Vagina (tissue), 2 donors: ENCODE measurements at places on chromosomes 1 and 21. TPM values are rescaled to one million over a fixed set of nuclear protein-coding genes. Genes with fewer than 3 reads are reported as not detected.

RGS13 gene
- 0.98 TPM for total RNA-seq

IPO13 gene
- total RNA-seq: 34.6 TPM

DMBX1 gene
- total RNA-seq: 0.25 TPM

SLFNL1 gene
- total RNA-seq: 1.2 TPM

AUNIP gene
- total RNA-seq: 1.5 TPM

TCEA3 gene
- 26.5 TPM for total RNA-seq

PDZK1IP1 gene
- 55.2 TPM for total RNA-seq

LCE1A gene
- not detected for total RNA-seq

DNA sequence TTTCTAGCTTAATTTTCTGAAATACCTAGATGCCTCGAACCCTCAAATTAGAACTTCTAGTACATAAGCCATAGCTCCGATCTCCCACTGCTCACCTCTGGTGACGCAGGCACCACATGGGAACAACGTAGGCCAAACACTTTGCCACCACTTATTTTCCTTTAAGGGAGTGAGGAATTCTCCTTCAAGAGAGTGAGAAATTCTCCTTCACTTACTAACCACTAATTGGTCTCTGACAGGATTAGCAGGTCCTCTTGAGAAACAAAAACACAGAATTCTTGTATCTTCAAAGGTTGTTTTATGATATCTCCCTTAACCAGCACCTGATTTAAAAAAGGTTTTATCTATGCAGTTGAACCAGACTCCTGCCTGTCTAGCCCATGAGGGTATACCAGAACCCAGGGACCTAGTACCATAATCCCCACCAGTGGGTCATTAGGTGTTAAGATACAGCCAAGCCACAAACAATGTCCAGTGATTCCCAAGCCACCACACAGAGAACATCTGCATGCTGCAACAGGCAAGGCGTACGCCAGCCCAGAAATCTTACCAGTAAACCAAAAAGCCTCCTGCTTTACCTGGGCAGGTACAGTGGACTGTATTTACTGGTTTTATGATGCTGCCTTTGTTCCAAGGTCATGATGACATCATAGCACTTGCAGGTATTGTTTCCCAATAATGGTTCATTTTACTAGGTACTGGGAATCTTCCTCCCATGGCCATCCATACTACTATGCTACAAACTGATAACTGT lies 20.3 kb upstream of the CXADR start:
- no peaks in the 10 kb centered on the region for H3K27me3 ChIP-seq
- H3K36me3 ChIP-seq: no peaks in the 10 kb centered on the region
- H3K4me1 ChIP-seq: no peaks in the 10 kb centered on the region
- peak overlapping the region; percentile 15 for H3K27ac ChIP-seq
- no peak for DNase-seq

DNA sequence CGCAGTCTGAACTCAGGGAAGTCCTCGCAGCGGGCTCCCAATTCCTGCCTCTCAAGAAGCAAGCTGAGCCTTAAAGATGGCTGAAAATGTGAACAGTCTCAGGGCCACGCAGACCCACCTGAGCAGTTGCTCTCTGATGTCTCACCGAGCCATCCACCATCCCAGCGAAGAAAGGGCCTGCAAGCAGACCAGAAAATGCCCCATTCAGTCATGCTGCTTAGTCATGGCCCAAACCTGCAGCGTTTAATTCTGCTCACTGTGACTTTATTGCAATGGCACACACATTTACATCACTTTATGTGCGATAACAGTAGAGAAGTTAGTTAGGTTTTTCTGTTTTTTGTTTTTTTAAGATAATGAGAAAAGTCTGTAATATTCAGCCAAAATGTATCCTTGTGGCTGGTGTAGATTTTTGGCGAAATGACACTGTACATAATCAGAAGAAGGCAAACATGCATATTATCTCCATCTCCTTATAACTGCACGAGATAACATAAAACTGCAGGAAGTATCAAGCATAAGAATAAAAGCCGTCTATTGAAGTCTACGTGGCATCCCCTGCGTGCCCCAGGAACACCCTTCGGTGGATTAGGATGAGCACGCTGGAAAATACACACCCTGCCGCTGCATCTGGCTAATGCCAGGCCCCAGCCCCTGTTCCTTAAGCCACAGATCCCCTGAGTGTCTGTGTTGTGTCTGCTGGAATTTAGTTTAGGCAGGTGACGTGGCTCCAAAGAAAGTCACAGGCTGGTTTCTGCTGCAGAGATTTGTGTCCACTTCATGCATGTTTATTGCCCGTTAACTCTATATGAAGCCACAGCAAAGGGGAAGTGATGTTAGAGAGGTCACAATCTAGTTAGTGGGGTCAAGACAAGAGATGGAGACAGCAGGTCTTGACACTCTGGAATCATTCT lies 119.8 kb upstream of the IRF2BP2 start:
- H3K36me3 ChIP-seq: no peaks in the 10 kb centered on the region
- DNase-seq: no peak
- H3K27ac ChIP-seq: no peak overlapping the region
- H3K4me3 ChIP-seq: no peak overlapping the region
- no peaks in the 10 kb centered on the region for H3K27me3 ChIP-seq

DNA sequence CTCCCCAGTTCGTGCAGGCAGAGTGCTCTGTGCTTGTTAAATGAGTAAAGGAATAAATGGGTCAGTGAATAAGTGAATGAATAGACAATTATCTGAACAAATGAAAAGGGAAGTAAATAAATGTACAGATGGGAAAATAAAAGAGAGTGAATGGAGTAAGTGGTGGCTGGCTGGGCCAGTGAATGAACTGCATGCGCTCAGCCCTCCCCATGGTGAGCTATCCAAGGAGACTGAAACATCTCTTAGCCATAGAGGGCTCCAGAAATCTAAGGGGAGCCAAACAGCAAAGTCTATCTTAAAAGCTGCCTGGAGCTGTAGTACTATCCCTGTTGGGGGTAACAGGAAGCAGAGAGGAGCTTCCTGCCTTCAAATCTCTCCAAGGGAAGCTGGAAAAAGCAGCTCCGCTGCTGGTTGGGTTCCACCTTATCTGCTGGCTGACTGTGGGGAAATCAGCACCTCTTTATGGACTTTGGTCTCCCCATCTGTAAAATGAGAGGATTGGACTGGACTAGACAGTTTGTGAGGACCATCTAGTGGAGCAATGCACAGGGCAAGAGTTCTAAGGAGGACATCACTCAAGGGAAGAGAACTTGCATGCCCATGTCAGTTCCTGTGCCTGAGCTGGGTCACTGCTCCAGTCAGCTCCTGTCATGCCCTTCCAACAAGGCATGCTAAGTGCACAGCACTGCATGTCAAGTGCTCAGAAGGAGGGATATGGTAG lies 77.9 kb downstream of the TRABD2B start:
- no peak overlapping the region for H3K4me3 ChIP-seq
- H3K36me3 ChIP-seq: no peaks in the 10 kb centered on the region
- DNase-seq: no peak
- no peak overlapping the region for H3K27ac ChIP-seq
- H3K27me3 ChIP-seq: no peaks in the 10 kb centered on the region

DNA sequence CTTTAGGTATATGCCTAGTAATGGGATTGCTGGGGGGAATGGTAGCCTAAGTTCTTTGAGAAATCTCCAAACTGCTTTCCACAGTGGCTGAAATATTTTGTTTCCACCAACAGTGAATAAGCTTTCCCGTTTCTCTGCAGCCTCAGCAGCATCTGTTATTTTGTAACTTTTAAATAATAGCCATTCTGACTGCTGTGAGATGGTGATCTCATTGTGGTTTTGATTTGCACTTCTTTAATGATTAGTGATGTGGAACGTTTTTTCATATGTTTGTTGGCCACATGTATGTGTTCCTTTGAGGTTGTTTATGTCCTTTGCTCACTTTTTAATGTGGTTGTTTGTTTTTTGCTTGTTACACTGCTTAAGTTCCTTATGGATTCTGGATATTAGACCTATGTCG lies 237.4 kb downstream of the CENPF start:
- H3K36me3 ChIP-seq: no peaks in the 10 kb centered on the region
- no peak overlapping the region for H3K27ac ChIP-seq
- no peak overlapping the region for H3K4me3 ChIP-seq
- H3K4me1 ChIP-seq: no peaks in the 10 kb centered on the region
- DNase-seq: no peak
- no peaks in the 10 kb centered on the region for H3K27me3 ChIP-seq

DNA sequence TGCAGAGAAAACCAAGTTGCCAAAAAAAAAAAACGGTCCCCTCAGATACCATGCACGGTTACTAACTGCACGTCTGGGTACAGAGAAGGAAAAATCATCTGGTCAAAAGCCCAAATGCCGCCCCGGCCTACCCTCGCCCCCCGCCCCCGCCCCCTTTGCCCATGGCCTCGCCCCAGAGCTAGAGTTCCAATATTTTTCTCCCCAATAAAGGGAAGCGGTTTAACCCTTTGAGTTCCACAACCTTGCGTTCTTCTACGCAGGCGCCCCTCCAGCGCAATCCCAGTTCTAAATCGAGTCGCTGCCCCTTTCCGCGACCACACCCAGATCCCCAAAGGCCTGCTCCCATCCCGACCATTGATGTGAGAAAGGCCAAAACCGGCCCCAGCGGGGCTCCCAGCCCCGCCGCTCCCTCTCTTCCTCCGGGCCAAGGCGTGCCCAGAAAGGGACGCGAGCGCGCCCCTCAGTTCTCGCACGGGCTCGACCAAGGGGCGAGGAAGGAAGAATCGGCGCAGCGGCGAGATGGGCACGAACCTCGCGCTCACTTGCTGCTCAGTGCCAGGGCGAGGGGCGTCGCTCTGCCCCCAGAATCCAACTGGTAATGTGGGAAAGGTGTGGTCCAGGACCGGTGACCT lies 797 bp downstream of the WDR47 start:
- H3K36me3 ChIP-seq: no peaks in the 10 kb centered on the region
- peaks cover 26% of the 10 kb centered on the region for H3K4me1 ChIP-seq
- H3K4me3 ChIP-seq: peak overlapping the region; percentile 96
- no peaks in the 10 kb centered on the region for H3K27me3 ChIP-seq
- no peak for DNase-seq

DNA sequence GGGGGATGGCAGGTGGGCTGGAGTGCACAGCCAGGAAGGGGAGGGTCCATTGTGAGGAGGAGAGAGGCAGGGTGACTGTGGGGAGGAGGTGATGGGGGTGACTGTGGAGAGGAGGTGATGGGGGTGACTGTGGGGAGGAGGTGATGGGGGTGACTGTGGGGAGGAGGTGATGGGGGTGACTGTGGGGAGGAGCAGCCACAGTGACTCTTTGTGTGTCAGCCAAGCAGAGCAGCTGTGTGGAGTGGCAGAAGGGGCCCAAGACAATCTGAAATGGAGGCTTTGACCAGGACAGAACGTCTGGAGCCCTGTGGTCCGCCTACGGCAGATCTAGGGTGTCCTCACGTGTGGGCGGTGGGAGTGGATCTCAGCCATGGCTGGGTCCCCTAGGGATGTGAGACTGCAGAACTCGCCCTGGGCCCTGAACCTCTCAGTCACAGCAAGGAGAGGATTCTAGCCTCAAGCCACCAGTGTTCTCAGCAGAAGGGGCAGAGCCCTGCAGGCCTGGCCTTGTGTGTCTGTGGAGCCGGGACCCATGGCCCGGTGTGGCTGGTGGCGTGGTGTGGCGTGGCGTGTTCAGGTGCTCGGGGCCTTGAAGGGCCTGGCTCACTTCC lies 81.5 kb downstream of the OBSCN start:
- no peaks in the 10 kb centered on the region for H3K36me3 ChIP-seq
- no peaks in the 10 kb centered on the region for H3K27me3 ChIP-seq
- no peak overlapping the region for H3K4me3 ChIP-seq
- no peaks in the 10 kb centered on the region for H3K4me1 ChIP-seq
- no peak overlapping the region for H3K27ac ChIP-seq

DNA sequence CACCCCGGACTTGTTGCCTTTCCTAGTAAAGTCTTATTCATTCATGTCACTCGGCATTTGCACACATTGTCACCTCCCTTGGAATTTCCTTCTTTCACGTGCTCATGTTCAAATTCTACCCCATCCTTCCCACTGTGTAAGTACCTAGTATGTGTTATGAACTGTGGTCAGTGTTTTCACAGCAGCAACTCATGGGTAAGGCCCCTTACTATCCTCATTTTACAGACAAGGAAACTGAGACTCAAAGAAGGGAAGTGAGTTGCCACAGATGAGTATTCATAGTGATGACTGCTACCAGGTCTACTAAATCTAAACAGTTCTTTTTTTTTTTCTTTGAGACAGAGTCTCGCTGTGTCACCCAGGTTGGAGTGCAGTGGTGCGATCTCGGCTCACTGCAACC lies 10.5 kb downstream of the CITED4 start:
- DNase-seq: no peak
- H3K36me3 ChIP-seq: no peaks in the 10 kb centered on the region
- H3K27ac ChIP-seq: no peak overlapping the region
- no peaks in the 10 kb centered on the region for H3K4me1 ChIP-seq

DNA sequence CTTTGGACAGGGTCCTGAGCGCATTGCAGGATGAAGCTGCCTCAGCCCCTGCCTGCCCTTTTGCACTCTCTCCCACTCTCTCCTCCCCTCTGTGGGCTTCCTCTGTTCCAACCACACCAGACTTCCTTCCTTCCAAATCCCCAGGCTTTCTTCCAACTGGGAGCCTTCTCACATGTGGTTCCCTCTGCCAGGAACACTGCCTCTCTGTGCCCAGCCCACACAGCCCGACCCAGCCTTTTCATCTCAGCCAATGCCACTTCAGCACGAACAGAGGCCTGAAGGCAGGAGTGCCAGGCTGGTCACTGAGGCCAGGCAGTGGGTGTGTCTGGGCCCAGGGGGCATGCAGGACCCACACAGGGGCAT lies 5.9 kb downstream of the SELENON start:
- peaks cover 66% of the 10 kb centered on the region for H3K4me1 ChIP-seq
- peak overlapping the region; percentile 68 for H3K27ac ChIP-seq
- H3K36me3 ChIP-seq: peaks cover 19% of the 10 kb centered on the region
- H3K27me3 ChIP-seq: no peaks in the 10 kb centered on the region
- no peak overlapping the region for H3K4me3 ChIP-seq
- no peak for DNase-seq

- H3K4me3 ChIP-seq: no peak overlapping the region
- no peaks in the 10 kb centered on the region for H3K27me3 ChIP-seq
- no peak for DNase-seq
- no peaks in the 10 kb centered on the region for H3K4me1 ChIP-seq
These were observed 14.9 kb downstream of the APCS start for GRCh38 chr1:159602501-159602999.

DNA sequence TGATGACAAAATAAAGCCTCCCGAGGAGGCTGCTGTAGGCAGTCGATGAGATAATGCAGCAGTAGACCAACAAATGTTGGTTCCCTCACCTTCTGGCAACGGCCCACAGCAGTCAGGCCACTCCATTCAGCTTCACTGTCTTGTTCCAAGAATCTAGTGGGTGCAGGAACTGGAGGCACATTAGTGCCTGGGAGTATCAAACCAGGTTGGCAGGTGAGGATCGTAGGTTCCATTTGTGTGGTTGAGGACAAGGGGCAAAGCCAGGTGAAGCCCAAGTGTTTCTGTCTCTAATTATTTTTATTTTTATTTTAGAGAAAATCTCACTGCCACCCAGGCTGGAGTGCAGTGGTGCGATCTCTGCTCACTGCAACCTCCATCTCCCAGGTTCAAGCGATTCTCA lies 13.3 kb downstream of the FBXO2 start:
- no peak for DNase-seq
- H3K4me3 ChIP-seq: no peak overlapping the region
- H3K27me3 ChIP-seq: no peaks in the 10 kb centered on the region
- H3K4me1 ChIP-seq: no peaks in the 10 kb centered on the region
